ENCODE measurements at places on chromosomes 12 and 14.
A peak's percentile ranks its signal among the peaks of the same experiment; 100 is the strongest.

- no peak for DNase-seq
Measured at GRCh38 chr12:22729957-22730443, 105.0 kb downstream of the ETNK1 start.

DNA sequence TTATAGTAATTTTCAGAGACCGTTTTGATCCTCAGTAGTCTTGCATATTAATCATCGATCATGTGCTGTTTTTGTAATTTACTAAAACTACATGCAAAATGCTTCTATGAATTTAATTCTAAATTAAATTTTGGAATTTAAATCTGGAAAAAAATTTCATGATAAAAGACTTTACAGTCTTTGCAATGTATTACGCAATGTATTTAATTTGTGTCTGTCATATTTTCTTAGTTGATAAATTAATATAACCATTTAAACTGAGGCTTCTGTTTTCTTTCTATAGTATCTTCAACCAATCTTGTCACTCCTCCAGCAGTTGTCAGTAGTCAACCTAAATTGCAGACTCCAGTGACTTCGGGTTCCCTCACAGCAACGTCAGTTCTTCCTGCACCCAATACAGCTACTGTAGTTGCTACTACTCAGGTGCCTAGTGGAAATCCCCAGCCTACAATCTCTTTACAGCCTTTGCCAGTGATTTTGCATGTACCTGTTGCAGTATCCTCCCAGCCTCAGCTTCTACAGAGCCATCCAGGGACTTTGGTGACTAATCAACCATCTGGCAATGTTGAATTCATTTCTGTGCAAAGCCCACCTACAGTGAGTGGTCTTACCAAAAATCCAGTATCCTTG lies 94.8 kb downstream of the ATF7IP start:
- DNase-seq = no peak

DNA sequence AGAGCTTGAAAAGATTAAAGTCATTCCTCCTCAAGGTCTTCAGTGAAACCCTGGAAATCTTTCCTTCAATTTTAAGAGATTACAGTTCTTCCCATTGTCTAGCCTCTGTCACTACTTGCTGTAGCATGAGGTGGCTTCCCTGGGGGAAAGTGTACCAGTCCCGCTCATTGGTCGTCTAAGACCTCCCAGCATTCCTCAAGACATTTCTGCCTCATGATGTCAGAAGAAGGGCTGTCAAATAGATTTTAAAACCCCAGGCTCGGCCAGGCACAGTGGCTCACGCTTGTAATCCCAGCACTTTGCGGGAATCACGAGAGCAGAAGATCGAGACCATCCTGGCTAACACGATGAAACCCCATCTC lies 46.7 kb downstream of the SMUG1 start:
- DNase-seq = no peak

DNA sequence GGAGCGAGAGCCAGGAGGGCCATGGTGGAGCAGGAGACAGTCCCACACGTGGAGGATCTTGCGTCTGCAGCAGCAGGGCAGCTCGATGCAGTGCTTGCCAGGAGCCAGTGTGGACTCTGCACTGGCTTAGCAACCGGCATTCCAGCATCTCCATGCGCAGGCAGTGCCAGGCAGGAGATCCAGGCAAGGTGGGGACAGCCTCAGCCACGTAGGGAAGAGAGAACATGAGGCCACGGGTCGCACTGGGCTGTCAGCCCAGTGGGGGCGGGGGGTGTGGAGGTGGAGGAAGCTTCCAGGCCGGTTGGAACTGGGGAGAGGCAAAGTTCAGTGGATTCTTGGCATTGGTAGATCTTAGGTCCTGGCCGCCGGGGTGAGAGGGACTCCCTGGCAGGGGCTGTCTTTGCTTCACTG lies 121.0 kb upstream of the EVL start:
- DNase-seq = no peak

DNA sequence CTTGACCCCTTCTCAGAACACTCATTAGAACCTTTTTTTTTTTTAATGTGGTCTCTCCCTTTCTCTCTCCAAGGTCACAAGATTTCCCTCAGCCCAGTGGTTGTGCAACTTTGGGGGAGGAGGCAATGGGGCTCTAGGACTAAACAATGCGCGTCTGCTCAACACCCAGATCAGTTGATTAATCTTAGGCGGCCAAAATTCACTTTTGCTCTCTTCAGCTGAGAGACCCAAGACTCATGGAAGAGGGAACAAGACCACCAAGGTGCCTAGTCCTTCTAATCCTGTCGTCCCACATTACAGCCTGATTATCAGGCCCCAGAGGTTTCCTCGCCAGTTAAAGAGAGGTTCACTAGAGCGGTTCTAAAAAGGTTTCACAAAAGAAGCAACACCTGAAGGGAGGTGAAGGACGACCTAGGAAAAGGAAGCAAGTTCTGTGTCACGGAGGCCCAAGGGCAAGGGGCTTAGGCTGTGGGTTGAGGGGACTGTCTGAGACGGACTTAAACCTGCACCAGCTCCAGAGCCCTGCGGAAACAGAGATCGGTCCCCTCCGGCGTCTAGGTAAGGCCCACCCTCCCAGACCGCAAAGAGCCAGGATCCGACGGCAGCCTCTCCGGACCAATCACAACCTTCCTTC lies 824 bp upstream of the TARBP2 start:
- DNase-seq = no peak

GRCh38 chr12:56153678-56154065 lies 1.3 kb downstream of the MYL6B start:
- DNase-seq = peak; percentile 59

GRCh38 chr14:95226801-95227200 lies 69.5 kb upstream of the DICER1 start:
- DNase-seq = peak; percentile 28

GRCh38 chr14:101118233-101118632 lies 214.7 kb upstream of the RTL1 start:
- DNase-seq = no peak

DNA sequence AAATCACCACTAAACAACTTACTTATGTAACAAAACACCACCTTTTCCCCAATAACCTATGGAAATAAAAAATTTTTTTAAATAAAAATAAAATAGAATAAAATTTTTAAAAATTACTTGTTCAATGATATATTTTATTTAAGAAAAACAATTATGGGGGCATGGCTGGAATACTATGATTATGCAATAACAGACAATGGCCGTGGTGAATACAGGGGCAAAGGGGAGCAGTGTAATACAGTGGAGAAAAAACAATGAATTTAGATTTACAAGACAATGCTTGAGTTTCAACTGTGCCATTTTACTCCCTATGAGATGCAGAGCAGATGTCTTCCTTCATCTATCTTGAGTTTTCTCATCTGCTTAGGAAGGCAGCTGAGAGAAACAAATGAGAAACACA lies 72.9 kb downstream of the BLTP3B start:
- no peak for DNase-seq

DNA sequence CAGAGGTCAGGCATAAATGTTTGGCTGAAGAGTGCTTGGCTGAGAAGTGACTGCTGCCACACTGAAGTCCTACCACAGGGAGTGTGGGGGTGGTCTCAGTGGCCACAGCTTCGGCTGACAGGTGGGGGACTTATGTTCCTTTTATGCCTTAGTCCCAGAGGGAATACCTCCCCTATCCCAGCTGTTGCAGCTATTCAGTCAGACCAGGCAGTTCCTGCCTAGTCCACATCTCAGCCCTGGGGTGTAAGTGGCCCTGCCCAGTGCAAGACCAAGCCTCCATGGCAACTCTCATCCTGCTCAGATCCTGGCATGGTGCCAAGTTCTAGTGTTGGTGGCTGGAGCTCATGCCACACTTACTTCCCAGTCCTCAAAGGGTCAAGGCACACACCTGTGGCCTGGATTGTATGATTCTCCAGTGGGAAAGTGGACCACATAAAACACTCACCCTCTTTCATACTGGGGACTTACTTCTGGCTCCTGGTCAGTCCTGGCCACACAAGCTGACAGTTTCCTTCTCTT lies 161.3 kb upstream of the CAND1 start:
- DNase-seq = peak; percentile 37

- no peak for DNase-seq
Measured at GRCh38 chr12:26226122-26226521, 30.7 kb downstream of the SSPN start.

DNA sequence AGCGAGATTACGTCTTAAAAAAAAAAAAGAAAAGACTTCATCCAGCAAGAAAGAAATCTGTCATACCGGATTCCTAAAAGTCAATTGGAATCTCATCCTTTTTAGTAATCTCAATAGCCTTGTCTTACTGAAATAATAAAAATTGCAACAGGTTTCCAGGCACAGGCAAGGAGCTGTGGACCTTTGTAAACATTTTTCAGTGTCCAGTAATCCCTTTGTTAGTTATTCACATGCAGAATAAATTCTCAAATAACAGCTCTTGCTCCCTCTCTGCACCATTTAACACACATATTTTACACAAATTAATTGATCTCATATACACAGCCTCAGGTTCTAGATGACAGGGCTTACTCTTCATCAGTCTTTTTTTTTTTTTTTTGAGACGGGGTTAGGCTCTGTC lies 22.0 kb upstream of the CALM1 start:
- DNase-seq = no peak

DNA sequence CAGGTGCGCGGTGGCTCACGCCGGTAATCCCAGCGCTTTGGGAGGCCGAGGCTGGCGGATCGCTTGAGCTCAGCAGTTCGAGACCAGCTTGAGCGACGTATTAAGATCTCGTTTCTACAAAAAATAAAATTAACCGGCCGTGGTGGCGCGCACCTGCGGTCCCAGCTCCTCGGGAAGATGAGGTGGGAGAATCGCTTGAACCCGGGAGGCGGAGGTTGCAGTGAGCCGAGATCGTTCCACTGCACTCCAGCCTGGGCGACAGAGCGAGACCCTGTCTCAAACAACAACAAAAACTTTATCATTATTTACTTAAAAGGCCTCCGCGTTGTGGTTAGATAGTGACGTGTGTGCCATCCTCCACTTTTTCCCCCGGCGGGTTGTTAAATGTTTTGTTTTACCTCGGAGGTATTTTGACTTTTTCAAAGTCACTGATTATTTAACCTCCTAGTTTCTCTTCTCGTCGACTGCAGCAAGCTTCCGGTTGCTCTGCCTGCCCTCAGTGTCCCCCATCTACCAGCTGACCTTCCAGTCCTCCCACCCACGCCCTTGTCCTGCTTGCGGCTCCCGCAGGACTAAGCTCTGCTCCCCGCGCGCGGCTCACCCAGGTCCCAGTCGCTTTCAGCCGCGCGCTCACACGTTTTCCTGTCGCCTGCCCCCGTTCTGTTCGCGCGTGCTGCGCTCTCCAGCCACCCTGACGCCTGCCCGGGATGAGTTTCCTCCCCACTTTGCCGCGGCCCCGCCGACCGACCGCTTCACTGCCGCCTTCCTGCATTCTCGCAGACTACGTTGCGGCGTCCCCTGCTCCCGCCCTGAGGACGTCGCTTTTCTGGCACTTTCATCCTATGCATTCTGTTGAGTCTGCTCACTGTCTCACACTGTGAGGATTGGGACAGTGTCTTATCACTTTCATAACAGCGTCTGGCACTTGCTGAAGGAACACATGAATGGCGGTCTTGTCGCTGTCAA lies 1.2 kb upstream of the SCAF11 start:
- peak; percentile 77 for DNase-seq

- peak; percentile 65 for DNase-seq
Measured at GRCh38 chr14:103576371-103577024, 13.7 kb downstream of the COA8 start.

DNA sequence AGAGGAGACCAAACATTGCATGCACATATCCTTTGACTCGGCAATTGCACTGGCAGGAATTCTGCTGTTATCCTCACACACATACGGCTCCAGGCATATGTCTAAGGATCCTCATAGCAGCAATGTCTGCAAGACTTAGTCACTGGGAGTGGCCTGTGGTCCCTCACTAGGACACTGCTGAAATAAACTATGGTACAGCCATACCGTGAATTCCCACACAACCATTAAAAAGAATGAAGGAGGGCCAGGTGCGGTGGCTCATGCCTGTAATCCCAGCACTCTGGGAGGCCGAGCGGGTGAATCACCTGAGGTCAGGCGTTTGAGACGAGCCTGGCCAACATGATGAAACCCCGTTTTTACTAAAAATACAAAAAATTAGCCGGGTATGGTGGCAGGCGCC lies 105.1 kb downstream of the ZFP36L1 start:
- no peak for DNase-seq

DNA sequence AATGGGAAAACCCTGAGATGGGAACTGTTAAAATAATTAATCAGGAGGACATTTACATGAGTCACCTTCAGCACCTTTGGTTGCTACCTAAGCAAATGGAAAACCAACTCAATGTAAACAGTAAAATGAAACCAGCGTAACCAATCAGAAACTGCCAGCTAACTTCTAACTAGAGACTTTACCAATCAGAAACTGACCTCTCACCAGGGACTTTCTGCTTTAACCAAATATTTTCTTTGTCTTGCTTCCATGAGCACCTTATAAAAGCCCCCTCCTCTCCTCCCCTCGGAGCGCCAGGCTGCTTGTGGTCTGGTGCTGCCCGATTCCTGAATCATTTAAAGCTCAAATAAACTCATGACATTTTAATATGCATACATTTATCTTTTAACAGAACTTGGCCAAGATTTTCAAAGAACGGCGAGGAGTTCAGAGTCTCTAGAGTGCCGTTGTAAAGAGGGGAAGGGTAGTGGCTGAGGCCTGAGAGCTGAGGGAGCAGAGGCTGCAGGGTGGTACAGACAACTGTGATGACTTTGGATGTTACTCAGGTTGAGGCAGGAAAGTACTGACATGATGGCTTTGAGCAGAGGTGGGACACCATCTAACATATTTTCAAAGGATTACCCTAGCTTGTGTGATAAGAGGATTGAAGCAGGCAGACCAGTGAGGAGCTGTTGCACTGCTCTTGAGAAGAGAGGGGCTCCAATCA lies 183.6 kb downstream of the CRADD start:
- no peak for DNase-seq

DNA sequence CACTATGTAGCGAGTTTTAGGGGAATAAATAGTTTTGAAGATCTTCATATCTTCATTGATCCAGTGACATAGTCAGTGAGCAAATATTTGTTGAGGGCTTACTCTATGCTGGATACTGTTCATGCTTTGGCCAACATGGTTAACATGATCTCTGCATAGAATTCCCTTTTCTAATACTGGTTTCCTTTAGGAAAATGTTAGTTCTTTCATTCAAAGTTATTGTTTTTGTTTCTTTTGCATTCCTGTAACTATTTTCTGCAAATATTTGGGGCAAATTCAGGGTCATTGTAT lies 226.5 kb downstream of the C12orf50 start:
- DNase-seq = no peak

DNA sequence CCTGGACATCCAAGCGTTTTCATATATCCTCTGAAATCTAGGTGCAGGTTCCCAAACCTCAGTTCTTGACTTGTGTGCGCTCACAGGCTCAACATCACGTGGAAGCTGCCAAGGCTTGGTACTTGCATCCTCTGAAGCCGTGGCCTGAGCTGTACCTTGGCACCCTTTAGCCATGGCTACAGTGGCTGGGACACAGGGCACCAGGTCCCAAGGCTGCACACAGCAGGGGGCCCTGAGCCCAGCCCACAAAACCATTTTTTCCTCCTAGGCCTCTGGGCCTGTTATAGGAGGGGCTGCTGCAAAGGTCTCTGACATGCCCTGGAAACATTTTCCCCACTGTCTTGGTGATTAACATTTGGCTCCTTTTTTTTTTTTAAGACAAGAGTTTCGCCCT lies 11.6 kb upstream of the FAM177A1 start:
- DNase-seq = no peak

GRCh38 chr14:58992935-58993334 lies 195.5 kb upstream of the DAAM1 start:
- peak; percentile 88 for DNase-seq

- DNase-seq = no peak
Measured at GRCh38 chr12:21483531-21483930, 17.9 kb downstream of the RECQL start.
